ENCODE measurements at places on chromosomes 11 and 22. TPM values are rescaled to one million over a fixed set of nuclear protein-coding genes. Genes with fewer than 3 reads are reported as not detected.

The ISX gene
- not detected for total RNA-seq

The OR2D3 gene
- total RNA-seq = not detected

The VWCE gene
- total RNA-seq = under 0.01 TPM

The STK33 gene
- 2.3 TPM for total RNA-seq

The LGALS12 gene
- total RNA-seq = not detected

The OR10A2 gene
- total RNA-seq = not detected

The LAYN gene
- total RNA-seq = 92.5 TPM

GRCh38 chr11:128343135-128343514 is 244.2 kb downstream of the ETS1 start:
- no peak overlapping the region for H3K4me3 ChIP-seq
- H3K27me3 ChIP-seq = no peaks in the 10 kb centered on the region
- H3K27ac ChIP-seq = peak overlapping the region; percentile 26

DNA sequence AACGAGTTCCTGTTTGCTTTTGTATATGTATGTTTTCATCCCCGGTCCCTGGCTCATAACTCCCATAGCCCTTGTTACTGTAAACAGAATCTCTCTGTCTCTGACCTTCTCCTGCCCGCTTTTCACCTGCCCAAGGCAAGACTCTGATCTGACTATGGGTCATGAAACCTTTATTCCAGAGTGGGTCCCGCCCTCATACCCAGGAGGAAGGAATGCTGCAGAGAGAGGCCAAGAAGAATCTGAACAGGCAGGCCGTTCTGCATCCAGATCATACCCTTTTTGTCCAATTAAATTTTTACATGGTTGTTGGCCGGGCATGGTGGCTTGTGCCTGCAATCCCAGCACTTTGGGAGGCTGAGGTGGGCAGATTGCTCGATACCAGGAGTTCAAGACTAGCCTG is 39.6 kb downstream of the GRIK4 start:
- no peaks in the 10 kb centered on the region for H3K36me3 ChIP-seq
- no peaks in the 10 kb centered on the region for H3K27me3 ChIP-seq
- no peak overlapping the region for H3K27ac ChIP-seq
- no peak overlapping the region for H3K4me3 ChIP-seq
- peaks cover 27% of the 10 kb centered on the region for H3K4me1 ChIP-seq

- peaks cover 21% of the 10 kb centered on the region for H3K4me1 ChIP-seq
- peaks cover 2% of the 10 kb centered on the region for H3K27me3 ChIP-seq
- no peak for DNase-seq
- H3K36me3 ChIP-seq = no peaks in the 10 kb centered on the region
- no peak overlapping the region for H3K4me3 ChIP-seq
Observed at GRCh38 chr22:44354288-44354687, 41.5 kb upstream of the SHISAL1 start.

- H3K4me1 ChIP-seq = peaks cover 24% of the 10 kb centered on the region
- H3K27ac ChIP-seq = no peak overlapping the region
- H3K27me3 ChIP-seq = no peaks in the 10 kb centered on the region
Observed at GRCh38 chr11:111550258-111550657, 9.7 kb downstream of the LAYN start.

DNA sequence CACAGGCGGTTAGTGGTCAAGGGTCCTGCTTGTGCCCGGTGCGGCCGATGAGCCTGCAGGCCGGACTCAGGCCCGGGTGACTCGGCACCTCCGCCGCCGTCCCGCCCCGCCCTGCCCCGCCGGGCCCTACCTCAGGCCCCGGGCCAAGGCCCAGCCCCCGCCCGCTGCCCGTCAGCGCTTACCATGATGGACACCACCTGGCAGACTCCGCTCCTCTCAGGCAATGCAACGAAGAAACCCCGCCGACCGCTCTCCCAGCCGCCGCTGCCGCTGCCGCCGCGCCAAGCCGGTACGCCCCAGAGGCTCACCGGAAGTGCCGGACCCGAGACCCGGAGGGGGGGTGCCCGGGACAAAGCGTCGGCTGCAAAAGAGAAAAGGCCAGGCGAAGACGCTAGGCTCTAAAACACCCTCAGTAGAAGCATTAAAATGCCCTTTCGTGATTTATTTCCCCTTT is at the start of gene UFD1:
Gene UFD1, minus strand, starts transcription at position 293 of the 454 bp plus-strand sequence. Its CDS starts 108 bp downstream, at position 185.
- H3K36me3 ChIP-seq = peaks cover 12% of the 10 kb centered on the region
- peaks cover 2% of the 10 kb centered on the region for H3K4me1 ChIP-seq
- H3K27me3 ChIP-seq = no peaks in the 10 kb centered on the region
- peak within 1 kb of the TSS; percentile 95 for H3K27ac ChIP-seq
- peak within 1 kb of the TSS; percentile 87 for H3K4me3 ChIP-seq

DNA sequence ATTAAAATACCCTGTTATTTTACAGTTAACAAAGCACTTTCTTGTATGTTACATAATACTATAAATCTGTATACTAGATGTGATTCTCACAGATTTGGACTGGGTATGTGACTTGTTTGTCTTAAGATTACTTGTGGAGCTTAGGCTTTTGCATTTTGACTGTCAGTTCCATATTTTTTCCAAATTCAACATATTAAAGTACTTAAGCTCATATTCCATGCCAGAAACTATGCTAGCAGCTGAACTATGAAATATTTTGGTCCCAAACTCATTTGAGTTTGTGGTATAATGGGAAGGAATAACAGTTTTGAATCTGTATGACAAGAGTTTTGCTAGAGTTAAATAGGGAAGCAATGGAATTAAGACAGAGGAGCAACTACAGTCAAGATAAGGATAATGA is 841.4 kb downstream of the JRKL start:
- no peak overlapping the region for H3K27ac ChIP-seq
- H3K36me3 ChIP-seq = no peaks in the 10 kb centered on the region
- no peaks in the 10 kb centered on the region for H3K27me3 ChIP-seq
- no peaks in the 10 kb centered on the region for H3K4me1 ChIP-seq

DNA sequence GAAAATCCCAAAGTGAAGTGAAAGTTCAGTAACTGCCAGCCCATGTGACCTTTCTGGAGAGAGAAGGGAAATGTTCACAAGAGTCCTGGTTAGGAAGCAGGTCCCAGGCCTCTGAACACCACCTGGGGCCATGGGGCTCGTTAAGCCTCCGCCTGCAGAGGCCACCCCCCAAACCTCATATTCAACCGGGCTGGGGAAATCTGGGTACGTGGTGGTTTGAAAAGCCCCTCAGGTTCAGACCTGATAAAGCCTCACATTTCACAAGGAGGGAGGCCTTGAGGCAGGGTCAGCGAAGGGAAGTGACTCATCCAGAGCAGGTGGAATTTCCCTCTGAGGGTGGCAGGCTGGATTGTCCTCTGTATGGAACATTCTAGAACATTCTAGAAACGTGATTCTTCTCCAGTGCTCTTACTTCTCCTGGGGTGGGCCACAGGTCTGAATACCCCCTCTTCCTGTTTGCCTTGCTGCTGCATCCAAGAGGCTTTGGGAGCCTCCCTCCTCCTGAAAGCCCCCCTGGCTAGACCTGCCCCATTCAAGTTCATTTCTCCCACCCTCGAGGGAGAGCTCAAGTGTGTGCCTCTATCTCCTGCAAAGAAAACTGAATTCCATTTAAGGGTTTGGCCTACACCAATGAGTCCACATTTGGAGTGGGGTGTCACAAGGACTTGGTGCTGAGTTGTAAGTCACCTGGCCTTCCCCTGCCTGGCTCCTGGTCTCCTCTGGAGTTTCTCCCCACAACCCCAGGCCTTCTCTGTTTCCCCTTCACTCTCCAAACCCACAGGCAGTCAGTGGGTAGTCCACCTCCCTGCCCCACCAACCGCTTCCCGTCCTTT is 6.3 kb downstream of the FXYD2 start:
- no peak overlapping the region for H3K27ac ChIP-seq
- H3K27me3 ChIP-seq = no peaks in the 10 kb centered on the region
- H3K36me3 ChIP-seq = no peaks in the 10 kb centered on the region
- DNase-seq = peak; percentile 56
- H3K4me1 ChIP-seq = peaks cover 2% of the 10 kb centered on the region

GRCh38 chr11:59225017-59225416 is 12.3 kb upstream of the MPEG1 start:
- DNase-seq = no peak
- no peaks in the 10 kb centered on the region for H3K27me3 ChIP-seq
- no peak overlapping the region for H3K4me3 ChIP-seq
- H3K27ac ChIP-seq = peak overlapping the region; percentile 41
- H3K36me3 ChIP-seq = no peaks in the 10 kb centered on the region

- no peak overlapping the region for H3K4me3 ChIP-seq
- peaks cover 62% of the 10 kb centered on the region for H3K36me3 ChIP-seq
Observed at GRCh38 chr11:65439331-65440181, 17.0 kb downstream of the NEAT1 start.

DNA sequence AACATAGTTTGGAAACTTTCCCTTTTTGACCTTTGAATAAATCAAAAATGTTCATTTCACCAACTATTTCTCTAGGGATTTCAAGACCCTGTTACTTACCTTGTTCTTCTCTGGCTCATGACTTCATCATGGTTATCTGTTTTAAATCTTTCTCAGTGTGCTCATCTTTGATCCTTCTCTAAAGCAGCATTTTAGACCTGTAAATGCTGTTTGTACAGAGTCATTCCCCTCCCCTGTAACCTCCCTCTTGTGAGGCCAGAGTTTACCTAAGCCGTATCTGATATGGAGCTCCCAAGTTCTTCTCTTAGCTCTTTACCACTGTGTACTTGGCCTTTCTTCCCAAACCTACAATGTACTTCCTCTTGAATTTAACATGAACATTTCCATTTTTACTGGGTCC is 56.0 kb downstream of the ACER3 start:
- no peaks in the 10 kb centered on the region for H3K36me3 ChIP-seq
- H3K4me1 ChIP-seq = peaks cover 3% of the 10 kb centered on the region
- no peak overlapping the region for H3K4me3 ChIP-seq
- H3K27me3 ChIP-seq = no peaks in the 10 kb centered on the region

- no peak for DNase-seq
- no peaks in the 10 kb centered on the region for H3K36me3 ChIP-seq
- H3K27ac ChIP-seq = no peak overlapping the region
- H3K4me1 ChIP-seq = no peaks in the 10 kb centered on the region
Observed at GRCh38 chr11:118142809-118143208, 9.8 kb downstream of the SCN4B start.

DNA sequence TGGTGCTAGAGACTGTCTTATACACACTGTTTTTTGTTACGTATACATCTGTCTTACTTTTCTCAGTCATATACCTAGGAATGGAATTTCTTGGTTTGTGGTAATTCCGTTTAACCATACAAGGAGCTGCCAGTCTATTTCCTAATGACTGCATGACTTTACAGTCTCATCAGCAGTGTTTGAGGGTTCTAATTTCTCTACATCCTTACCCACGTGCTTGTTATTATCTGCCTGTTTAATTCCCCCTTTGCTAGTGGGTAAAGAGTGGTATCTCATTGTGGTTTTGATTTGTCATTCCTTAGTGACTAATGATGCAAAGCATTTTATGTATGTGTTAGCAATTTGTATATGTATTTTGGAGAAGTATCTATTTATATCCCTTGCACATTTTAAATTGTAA is 1008.0 kb downstream of the FAM181B start:
- H3K27me3 ChIP-seq = no peaks in the 10 kb centered on the region
- no peak for DNase-seq
- H3K4me3 ChIP-seq = no peak overlapping the region
- H3K27ac ChIP-seq = no peak overlapping the region
- H3K4me1 ChIP-seq = no peaks in the 10 kb centered on the region

- H3K4me1 ChIP-seq = no peaks in the 10 kb centered on the region
- H3K27ac ChIP-seq = no peak overlapping the region
- no peak for DNase-seq
- H3K27me3 ChIP-seq = no peaks in the 10 kb centered on the region
Observed at GRCh38 chr22:25354456-25354855, 135.0 kb downstream of the CRYBB2 start.

GRCh38 chr22:43218786-43219185 is 31.9 kb upstream of the TTLL12 start:
- peaks cover 26% of the 10 kb centered on the region for H3K27me3 ChIP-seq
- no peak overlapping the region for H3K27ac ChIP-seq
- H3K4me3 ChIP-seq = no peak overlapping the region
- no peaks in the 10 kb centered on the region for H3K4me1 ChIP-seq

- no peak overlapping the region for H3K4me3 ChIP-seq
- H3K4me1 ChIP-seq = no peaks in the 10 kb centered on the region
- no peak for DNase-seq
- H3K27me3 ChIP-seq = peaks cover 15% of the 10 kb centered on the region
- no peak overlapping the region for H3K27ac ChIP-seq
Observed at GRCh38 chr11:57584341-57584740, 13.1 kb upstream of the SERPING1 start.

GRCh38 chr11:3947061-3947460 is 91.6 kb downstream of the STIM1 start:
- no peak overlapping the region for H3K4me3 ChIP-seq
- H3K27me3 ChIP-seq = no peaks in the 10 kb centered on the region
- peak; percentile 67 for DNase-seq
- peak overlapping the region; percentile 18 for H3K27ac ChIP-seq
- H3K4me1 ChIP-seq = peaks cover 19% of the 10 kb centered on the region

Measured in IMR-90 (cell line).